NCI-H2029 treated with DMSO at 0.1 percent for 48 hours (cell line): ENCODE measurements at places on chromosomes 5 and 9.

DNA sequence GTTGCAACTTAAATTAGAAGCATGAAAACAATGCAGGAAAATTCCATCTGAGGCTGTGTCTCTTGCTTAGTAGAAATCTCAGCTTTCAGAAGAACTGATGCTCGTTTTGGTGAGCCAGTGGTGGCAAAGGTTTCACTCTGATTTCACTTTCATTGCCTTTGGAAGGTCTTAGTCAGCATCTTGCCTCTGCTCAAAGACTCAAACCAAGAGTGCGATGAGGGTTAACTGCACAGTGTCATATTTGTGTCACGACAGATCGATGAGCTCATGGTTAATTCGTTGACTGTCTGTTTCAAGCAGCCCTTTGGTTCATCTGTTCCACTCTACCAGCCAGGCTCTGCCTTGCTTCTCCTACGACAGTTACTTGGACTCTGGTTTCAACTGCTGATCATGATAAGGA is 331.3 kb upstream of the KIF2A start:
- DNase-seq, result no peak

DNA sequence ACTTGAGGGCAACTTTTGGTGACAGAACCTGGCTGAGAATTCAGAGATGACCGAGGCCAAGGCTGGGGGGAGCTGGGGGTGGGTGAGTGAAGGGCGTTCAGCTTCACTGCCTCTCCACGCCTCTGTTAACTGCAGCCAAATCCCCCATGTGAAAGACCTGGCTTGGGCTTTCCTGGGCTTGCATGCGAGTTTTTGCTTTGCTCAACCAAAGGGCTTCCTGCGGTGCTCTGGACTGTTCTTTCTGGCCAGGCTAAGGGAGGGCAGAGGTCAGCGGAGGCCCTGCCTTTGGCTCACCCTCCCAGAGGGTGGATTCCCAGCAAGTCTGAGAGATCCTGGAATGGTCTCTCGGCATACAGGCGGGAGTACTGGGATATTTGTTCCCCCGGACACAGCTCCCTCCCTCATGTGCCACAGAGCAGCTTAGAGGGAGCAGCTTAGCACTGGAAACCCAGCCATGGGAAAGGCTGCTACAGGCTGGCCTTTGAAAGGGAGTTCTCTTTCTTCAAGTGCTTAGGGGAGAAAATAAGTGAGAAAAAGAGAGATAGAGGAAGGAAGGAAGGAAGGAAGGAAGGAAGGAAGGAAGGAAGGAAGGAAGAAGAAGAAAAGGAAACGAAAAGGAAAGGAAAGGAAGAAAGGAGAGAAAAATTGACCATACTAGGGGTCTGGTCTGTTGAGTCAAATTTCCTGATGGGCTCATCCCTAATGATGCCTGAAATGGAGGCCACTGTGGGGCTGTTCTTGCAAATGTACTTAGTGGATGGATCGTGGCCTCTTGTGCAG is 158.8 kb downstream of the FGF18 start:
- DNase-seq, result no peak

- DNase-seq, result no peak
Observed at GRCh38 chr9:111983484-111983908, 86.9 kb downstream of the UGCG start.

GRCh38 chr5:83475391-83475863 is 3.9 kb downstream of the VCAN start:
- no peak for DNase-seq

- no peak for DNase-seq
Observed at GRCh38 chr9:137301081-137301947, 757 bp downstream of the NRARP start.

DNA sequence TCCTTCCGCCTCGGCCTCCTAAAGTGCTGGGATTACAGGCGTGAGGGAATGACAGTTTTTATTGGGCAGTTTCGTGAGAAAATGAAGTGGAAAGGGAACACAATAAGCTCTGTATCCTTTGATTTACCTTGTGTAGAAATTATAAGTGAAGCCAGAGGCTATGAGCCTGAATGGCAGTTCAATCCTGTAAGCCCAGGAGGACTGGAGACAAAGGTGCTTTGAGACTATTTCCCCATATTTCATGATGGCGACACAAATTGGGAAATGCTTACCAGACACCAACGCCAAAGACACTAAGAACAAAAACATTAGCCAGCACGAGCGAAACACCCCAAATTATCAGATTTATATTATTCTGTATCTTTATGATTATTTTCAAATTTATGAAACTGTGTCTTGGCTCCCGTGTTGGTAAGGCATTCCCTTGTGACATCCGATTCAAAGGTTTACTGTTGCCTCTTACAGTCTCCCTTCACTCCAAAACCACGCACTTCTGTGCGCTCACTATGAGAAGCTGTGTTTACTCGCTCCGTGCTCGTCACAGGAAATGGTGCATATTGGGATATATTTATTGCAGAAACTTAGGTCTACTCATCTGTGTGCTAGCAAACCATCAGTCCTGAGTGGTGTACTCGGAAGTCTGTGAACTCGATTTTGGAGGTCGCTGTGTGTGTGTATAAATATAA is 73.9 kb downstream of the SH3PXD2B start:
- DNase-seq, result peak; percentile 48

DNA sequence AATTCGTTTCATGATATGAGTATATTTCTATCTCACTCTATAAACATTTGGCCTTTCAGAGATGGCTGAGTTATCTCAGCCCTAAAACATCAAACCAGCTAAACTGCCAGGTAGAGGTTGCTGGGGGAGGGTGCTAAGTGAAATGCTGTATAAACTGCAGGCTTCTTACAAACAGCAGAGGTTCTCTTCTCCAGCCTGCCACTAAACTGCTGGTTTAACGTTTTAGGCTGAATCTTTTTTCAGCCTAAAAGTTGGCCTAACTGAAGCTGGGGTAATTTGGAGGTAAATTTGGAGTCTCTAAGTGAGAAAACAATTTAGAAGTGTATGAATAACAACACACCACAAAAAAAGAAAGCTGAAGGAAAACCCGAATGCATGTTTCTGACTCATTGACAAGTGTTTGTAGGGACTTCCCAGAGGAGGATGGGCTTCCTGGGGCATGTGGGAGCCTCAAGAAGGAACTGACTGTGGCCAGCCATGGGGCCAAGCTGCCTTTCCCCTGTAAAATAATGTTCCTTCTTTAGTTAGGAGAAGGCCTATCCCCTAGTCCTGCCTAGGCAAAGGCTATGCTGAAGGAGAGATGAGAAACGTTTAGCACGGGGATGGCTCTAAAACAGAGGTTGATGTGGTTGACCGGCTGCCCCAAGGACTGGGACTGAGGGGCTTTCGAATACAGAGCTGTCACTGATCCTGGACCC is 44.3 kb downstream of the SLC28A3 start:
- DNase-seq, result no peak

DNA sequence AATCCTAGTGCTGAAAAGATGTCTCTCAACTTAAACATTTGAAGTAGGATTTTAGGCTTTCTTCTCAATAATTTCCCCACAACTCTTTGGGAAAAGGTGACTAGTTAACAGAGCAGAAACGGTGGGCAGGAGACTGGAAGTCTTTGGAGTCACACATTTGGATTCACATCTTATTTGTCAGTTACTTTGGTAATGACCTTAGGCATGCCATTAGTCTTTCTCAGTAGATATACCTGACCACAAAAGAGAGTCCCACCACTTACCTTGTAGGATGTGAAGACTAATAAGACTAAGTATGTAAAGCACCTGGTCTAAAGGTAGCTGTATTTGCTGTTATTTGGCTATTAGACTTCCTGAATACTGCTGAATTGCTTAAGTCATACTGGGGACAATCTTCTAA is 35.4 kb downstream of the DAP start:
- DNase-seq, result no peak

DNA sequence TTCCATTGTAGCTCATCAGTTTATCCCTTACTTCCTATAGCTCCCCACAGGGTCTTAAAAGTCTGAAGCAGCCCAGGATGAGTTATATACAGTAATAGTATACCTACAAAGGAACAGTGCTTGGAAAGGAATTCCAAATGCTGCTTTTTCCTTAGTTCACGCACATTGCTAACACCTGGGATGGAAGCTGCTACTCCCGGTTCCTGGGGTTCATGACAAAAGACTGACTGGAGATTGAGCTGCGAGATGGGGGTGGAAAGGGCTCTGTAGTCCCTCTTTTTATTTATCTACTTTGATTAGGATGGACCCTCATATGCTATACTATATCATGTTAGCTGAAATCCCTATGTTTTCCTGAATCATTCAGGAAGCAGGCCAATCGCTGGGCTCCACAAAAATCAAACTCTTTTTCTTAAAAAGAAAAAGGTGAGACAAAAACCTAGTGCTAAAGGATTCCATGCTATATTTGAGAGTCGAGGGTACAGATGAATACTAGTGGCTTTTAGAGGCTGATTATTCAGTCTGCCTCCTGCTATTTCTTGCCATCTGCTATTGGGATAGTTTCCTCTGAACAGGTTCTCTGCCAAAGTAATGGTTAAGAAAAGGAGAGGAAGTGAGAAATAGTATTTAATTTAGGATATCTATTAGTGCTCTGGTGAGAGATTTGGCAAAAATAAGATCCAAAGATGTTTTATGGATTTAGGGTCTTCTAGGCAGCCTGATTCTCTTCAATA is 81.2 kb downstream of the MRPS27 start:
- no peak for DNase-seq

GRCh38 chr5:127229185-127229889 is 61.3 kb upstream of the MEGF10 start:
- DNase-seq, result peak; percentile 40

- DNase-seq, result no peak
Observed at GRCh38 chr5:16461026-16461425, 4.6 kb downstream of the ZNF622 start.

GRCh38 chr5:143890487-143890886 is 78.5 kb downstream of the HMHB1 start:
- no peak for DNase-seq

- no peak for DNase-seq
Observed at GRCh38 chr9:2958219-2958618, 114.3 kb upstream of the PUM3 start.

- no peak for DNase-seq
Observed at GRCh38 chr5:673831-674629, 19.1 kb downstream of the TPPP start.

DNA sequence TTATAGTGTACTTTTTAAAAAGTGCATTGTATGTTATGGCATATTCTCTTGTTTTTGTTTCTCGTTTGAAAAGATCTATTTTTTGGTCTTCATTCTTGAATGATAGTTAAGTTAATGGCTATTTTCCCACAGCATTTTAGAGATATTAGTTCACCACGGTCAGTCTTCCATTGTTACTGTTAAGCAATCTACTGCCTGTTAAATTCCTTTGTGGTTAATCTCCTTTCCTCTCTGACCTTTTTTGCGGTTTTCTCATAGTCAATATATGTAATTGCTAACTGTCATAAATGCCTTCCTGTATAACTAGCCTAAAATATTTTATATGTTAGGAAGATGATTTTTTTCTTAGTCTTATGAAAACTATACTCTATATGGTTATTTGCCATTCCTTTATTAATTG is 250.8 kb upstream of the FBXL7 start:
- no peak for DNase-seq

- DNase-seq, result no peak
Observed at GRCh38 chr9:3760031-3760430, 234.2 kb upstream of the RFX3 start.

GRCh38 chr5:143653256-143653655 is 158.7 kb upstream of the HMHB1 start:
- no peak for DNase-seq

- no peak for DNase-seq
Observed at GRCh38 chr5:100682625-100683024, 147.5 kb downstream of the FAM174A start.

DNA sequence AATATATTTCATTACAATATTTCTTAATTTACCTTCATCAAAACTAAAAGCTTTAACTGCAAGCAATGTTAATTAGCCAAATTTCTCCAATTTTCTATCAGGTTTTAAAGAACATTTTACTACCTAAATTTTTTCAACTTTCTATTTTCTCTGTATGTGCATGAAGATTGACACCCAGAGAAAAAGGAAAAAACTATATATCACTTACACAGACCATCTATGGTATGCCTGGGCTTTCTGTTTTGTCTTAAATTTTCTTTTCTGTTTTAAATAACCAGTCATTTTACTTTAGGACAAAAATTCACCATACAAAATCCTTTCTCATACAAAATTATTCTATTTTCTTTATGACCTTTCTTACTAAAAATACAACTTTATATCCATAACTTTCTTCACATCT is 13.8 kb upstream of the IL7R start:
- no peak for DNase-seq

GRCh38 chr9:78615372-78615771 is 318.4 kb downstream of the PSAT1 start:
- no peak for DNase-seq

- DNase-seq, result no peak
Observed at GRCh38 chr5:82115858-82116257, 144.0 kb downstream of the ATG10 start.

- DNase-seq, result peak; percentile 32
Observed at GRCh38 chr9:93297659-93298497, 113.9 kb downstream of the WNK2 start.

DNA sequence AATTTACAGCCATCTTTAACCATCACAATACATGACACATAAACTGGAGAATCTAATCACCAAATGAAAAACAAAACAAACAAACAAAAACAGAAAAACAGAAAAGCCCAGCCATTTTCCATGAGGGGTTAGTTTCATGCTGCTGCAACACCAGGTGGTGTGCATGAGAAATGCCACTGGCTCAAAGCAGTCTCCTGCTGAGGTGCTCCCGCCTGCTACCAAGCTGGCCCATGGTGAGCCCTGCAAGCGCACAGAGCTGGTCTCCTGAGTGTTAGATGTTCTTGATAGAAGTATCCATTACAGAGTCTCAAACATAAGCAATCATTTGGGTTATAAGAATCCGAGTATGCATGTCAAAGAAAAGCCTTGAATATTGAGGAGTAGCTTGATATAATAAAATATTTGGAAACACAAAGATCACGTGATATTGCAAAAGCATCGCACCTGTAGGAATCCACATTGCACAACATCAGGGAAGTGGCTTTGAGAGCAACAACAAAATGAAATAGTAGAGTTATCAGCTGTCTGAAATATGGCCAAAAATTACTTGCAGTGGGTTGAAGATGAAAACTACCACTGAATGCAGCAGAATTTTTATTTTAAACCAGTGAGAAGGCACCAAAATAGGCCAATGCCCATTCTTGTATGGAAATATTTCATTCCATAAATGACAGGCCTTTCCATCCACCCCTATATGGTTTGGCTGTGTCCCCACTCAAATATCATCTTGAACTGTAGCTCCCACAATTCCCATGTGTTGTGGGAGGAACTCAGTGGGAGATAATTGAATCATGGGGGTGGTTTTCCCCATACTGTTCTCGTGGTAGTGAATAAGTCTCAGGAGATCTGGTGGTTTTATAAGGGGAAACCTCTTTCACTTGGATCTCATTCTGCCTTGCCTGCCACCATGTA is 194.8 kb downstream of the SYK start:
- DNase-seq, result no peak

GRCh38 chr5:66015196-66015960 is 89.0 kb downstream of the ERBIN start:
- no peak for DNase-seq

- DNase-seq, result no peak
Observed at GRCh38 chr9:133165452-133165730, 1.7 kb upstream of the GBGT1 start.

- DNase-seq, result no peak
Observed at GRCh38 chr5:113713051-113713450, 199.6 kb downstream of the YTHDC2 start.

GRCh38 chr9:72773570-72773969 is 179.3 kb downstream of the ALDH1A1 start:
- no peak for DNase-seq
